ENCODE measurements at places on chromosomes 4 and X.

- no peak for DNase-seq
Measured at GRCh38 chrX:133229361-133229760, 11.2 kb upstream of the TFDP3 start.

- no peak for DNase-seq
Measured at GRCh38 chrX:103864886-103865534, 33.0 kb upstream of the RAB9B start.

- no peak for DNase-seq
Measured at GRCh38 chrX:150268839-150269355, 94.2 kb upstream of the MAMLD1 start.

DNA sequence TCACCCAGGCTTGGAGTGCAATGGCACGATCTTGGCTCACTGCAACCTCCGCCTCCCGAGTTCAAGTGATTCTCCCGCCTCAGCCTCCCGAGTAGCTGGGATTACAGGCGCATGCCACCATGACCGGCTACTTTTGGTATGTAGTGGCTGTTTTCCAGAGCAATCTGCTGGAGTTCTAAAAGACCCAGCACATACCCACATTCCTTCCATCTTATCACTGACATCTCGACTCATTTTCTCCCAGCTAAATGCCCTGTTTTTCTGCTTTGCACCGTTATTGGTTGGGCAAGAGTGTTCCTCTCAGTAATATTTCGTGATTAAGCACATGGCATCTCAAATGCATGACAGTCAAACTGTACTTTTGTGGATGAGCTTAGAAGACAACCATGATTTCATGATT lies 53.7 kb downstream of the PRKX start:
- DNase-seq: no peak

GRCh38 chr4:185573651-185574199 lies 38.4 kb upstream of the PDLIM3 start:
- no peak for DNase-seq

- DNase-seq: no peak
Measured at GRCh38 chr4:184684491-184685189, 35.1 kb downstream of the PRIMPOL start.

DNA sequence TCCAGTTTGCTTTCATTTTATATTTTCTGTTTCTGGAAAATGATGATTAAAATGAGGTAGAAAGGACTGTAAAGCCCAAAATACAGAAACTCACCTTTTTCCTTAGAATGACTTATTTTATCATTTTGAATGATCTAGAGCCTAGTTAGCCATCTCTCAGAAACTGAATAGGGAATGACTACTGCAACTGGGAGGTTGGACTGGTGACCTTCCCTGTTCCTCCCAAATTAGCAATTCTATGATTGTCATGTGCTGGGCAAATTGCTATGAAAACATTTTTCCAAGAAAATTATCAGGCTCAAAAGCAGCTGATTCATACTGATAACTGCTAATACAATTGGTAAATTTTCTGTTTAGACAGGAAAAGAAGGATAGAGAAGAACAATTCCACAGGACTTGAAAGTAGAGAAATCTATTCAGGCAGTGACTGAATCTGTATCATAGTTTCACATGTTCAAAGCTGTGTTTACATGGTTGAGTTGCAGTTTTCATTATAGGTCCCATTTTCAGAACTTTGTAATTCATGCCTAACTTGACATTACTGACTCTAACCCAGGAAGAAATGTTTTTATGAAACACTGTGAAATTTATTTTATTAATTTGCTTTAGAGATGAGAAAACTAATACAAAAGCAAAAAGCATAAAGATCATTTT lies 43.4 kb upstream of the SEC24B start:
- no peak for DNase-seq

All from stimulated activated CD8-positive, alpha-beta memory T cell treated with anti-CD3 and anti-CD28 coated beads, Interleukin-15, amount 100 ng/mL, for 48 hours (primary cell).